ENCODE measurements at places on chromosomes 11 and 22. TPM values are rescaled to one million over a fixed set of nuclear protein-coding genes. Genes with fewer than 3 reads are reported as not detected.
A peak's percentile ranks its signal among the peaks of the same experiment; 100 is the strongest.

Gene OR51B4
- not detected for total RNA-seq

- H3K27ac ChIP-seq = no peak overlapping the region
- DNase-seq = no peak
- H3K4me1 ChIP-seq = no peaks in the 10 kb centered on the region
- H3K4me3 ChIP-seq = no peak overlapping the region
- no peaks in the 10 kb centered on the region for H3K36me3 ChIP-seq
- H3K27me3 ChIP-seq = no peaks in the 10 kb centered on the region
These were observed 14.4 kb downstream of the POU2AF2 start for GRCh38 chr11:111259896-111260295.

GRCh38 chr11:128689591-128689947, 4.3 kb upstream of the FLI1 start:
- H3K27ac ChIP-seq = no peak overlapping the region
- DNase-seq = peak; percentile 51
- no peaks in the 10 kb centered on the region for H3K36me3 ChIP-seq
- H3K4me3 ChIP-seq = peak overlapping the region; percentile 30
- peaks cover 38% of the 10 kb centered on the region for H3K4me1 ChIP-seq

DNA sequence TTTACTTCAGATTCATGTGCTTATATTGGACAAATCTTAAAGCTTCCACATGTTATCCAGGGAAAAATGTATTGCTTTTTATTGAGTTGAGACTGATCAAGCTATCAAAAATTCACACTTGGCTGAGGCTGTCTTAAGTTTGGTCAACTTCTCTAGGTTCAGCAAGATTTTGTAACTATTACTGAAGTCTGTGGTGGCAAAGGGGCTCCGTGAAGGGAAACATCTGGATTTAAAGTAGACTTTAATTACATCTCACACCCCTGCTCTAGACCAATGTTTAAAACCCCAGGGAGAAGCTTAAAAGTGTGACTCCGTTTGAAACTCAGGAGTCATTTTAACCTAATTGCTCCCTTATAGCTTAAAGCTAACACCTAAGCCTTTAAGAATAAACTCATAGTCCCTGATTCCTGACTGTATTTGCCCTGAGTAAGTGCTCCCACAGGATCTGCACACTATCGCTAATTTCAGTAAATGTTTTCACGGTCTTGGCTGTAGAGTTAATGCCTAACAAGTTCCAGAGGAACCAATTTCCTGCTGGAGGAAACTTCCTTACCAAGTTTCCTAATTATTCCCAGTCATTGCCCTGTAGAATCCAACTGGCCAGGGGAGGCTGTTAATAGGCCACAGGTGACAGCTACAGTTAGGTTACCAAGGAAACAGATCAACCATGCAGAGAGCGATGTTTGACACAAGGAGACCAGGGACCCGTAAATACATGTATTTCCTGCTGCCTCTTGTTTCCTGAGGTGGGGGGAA, 40.5 kb downstream of the OR10A6 start:
- H3K27me3 ChIP-seq = no peaks in the 10 kb centered on the region
- no peak overlapping the region for H3K4me3 ChIP-seq
- H3K27ac ChIP-seq = no peak overlapping the region
- H3K4me1 ChIP-seq = no peaks in the 10 kb centered on the region
- DNase-seq = peak; percentile 11

DNA sequence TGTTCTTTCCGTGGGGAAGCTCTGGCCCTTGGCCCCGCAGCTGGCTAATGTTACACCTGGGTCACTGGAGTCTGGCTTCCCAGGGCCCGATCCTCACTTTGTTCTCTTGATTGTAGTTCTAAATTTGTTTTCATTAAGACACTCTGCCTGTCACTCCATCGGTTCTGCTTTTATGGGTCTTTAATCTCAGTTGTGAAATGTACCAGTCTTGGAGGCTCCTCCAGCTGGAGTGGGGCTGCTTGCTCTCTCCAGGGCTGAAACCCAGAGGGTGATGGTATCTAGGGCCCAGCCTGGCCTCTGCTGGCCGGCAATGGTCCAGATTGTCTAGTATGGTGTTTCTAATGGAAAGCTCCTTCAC, 352.9 kb downstream of the TENM4 start:
- no peaks in the 10 kb centered on the region for H3K36me3 ChIP-seq
- peaks cover 82% of the 10 kb centered on the region for H3K27me3 ChIP-seq
- no peak overlapping the region for H3K4me3 ChIP-seq
- H3K4me1 ChIP-seq = peaks cover 38% of the 10 kb centered on the region
- DNase-seq = no peak

- no peak for DNase-seq
- H3K27me3 ChIP-seq = no peaks in the 10 kb centered on the region
- no peaks in the 10 kb centered on the region for H3K36me3 ChIP-seq
- no peak overlapping the region for H3K4me3 ChIP-seq
- no peak overlapping the region for H3K27ac ChIP-seq
These were observed 10.8 kb upstream of the FBLN1 start for GRCh38 chr22:45491841-45492240.

DNA sequence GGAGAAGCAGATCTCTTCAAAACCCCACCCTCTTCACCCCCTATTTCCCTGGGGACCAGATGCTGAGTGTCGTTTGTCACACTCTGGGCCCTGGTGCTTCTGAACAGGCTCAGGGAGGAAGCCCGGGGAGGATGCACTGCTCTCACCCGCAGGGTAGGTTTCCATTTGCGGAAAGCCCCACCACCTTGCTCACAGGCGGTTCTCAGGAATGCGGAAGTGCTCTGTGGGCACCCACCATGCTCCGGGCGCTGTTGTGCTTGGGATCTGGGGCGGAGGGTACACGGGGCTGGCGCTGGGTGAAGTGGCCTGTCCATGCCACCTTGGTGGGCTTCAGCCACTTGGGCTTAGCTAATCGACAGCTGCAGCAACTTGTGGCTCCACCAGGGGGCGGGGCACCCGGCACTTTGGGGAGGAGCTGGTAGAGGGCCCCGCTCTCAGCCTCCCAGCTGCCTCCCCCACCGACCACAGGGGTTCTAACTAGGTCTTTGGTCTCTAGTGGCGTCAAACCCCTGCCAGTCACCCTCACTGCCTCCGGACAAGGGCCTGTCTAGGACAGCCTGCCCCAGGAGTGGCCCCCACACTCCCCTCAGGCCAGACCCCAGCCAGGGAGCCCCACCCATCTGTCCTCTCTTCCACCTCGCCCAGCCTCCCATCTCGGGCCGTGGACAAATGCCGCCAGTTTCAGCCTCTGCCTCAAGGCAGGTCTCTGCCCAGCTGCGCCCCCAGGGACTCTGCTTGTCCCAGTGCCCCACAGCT, 7.4 kb downstream of the NDUFV1 start:
- DNase-seq = peak; percentile 87
- peaks cover 24% of the 10 kb centered on the region for H3K4me1 ChIP-seq
- no peaks in the 10 kb centered on the region for H3K27me3 ChIP-seq
- H3K36me3 ChIP-seq = no peaks in the 10 kb centered on the region
- no peak overlapping the region for H3K4me3 ChIP-seq

- H3K27me3 ChIP-seq = no peaks in the 10 kb centered on the region
- peak overlapping the region; percentile 75 for H3K4me3 ChIP-seq
- peak overlapping the region; percentile 46 for H3K27ac ChIP-seq
- H3K36me3 ChIP-seq = no peaks in the 10 kb centered on the region
- peaks cover 21% of the 10 kb centered on the region for H3K4me1 ChIP-seq
- DNase-seq = no peak
These were observed 683 bp downstream of the PLA2G6 start for GRCh38 chr22:38180841-38181452.

DNA sequence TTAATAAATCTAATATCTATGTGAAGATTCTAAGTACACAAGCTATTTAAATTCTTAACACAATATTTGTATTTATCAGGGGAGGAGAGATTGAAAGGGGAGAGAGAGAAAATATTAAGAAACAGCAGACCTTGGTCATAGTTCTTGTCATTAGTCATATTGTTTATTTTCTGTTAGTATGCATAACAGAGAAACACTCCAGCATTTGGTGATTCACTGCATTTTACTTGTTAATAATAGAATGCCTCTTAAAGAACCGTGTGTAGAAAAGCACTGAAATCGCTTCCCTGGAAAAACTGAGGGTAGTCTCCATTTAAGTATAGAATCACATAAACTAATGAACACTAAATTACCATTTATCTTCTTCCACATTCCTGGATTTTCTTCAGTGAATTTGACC, 122.7 kb upstream of the TRPC6 start:
- no peak overlapping the region for H3K27ac ChIP-seq
- no peaks in the 10 kb centered on the region for H3K36me3 ChIP-seq

DNA sequence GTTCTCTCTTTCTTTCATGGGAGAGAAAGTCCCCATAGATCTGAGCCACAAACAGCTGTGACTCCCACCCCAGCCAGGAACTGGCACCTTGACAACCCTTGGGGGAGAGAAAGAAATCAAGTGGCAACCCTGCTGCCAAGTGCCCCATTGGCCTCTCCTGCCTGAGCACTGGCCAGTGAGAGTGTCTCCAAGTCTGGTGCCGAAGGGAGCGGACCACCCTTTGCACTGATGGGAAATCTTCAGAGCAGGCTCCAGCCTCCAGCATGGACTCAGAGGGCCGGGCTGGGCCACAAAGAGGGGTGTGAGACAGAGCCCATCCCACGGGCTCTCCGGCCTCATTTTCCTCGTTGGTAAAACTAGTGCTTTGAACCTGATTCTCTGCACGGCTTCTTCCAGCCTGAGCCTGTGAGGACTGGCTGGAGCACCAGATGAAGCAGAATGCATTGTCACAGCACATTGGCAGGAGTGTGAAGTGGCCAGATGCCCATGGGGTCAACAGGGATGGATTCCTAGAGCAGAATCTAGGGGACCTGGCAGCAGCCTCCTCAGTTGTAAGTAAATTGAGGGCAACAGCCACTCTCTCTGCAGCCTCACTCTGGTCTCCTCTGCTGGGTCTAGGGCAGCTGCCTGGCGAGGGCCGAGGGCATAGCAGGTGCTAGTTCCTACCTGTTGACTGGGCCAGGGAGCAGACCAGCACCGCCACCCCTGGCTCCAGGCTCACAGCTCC, 81.4 kb downstream of the TRIM29 start:
- peaks cover 50% of the 10 kb centered on the region for H3K4me1 ChIP-seq
- DNase-seq = no peak
- H3K36me3 ChIP-seq = no peaks in the 10 kb centered on the region
- no peaks in the 10 kb centered on the region for H3K27me3 ChIP-seq

Gene LPXN
- total RNA-seq = 5.0 TPM

GRCh38 chr11:88012456-88012855, 162.8 kb downstream of the RAB38 start:
- peak; percentile 34 for DNase-seq
- peak overlapping the region; percentile 31 for H3K27ac ChIP-seq
- H3K27me3 ChIP-seq = no peaks in the 10 kb centered on the region
- H3K4me3 ChIP-seq = no peak overlapping the region
- no peaks in the 10 kb centered on the region for H3K36me3 ChIP-seq
- H3K4me1 ChIP-seq = peaks cover 17% of the 10 kb centered on the region

DNA sequence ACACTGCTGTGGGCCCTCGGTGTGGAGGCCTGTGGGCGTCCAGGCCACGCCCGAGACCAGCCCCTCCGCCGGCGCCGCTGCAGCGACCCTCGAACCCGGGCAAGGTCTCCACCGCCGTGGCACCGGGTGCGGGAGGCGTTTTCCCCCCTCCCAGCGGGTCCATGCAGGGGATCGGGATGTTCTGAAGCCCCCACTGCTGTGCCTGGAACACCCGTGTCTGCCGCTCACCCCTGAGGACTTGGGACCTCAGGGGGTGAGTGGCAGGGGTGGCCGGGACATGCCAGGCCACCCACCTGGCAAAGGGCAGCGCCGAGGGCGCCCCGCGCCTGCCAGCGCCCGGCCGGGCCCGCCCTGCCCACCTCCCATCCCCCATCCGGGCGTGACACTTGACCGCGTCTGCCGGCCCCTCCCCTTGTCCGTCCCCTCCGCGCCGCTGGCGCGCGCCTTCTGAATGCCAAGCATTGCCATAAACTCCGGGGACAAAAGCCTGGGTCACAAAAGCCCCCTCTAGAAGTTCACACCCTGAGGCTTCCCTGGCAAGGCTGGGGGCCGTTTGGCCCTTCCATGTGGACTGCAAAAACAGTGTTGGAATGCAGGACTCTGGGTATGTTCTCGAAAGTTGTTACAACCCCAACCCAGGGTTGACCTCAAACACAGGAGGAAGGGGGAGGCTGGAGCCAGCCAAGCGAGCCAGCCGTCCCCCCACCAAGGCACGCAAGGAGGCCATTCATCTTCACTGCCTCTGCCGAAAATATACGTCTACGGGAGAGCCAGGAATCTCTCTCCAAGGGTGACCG, 819 bp upstream of the KCNQ1OT1 start:
- H3K4me3 ChIP-seq = peak overlapping the region; percentile 62
- peaks cover 25% of the 10 kb centered on the region for H3K4me1 ChIP-seq
- H3K27ac ChIP-seq = no peak overlapping the region
- H3K27me3 ChIP-seq = peaks cover 67% of the 10 kb centered on the region

GRCh38 chr11:9493492-9493891, 32.7 kb downstream of the ZNF143 start:
- peaks cover 15% of the 10 kb centered on the region for H3K36me3 ChIP-seq
- no peak for DNase-seq
- H3K4me3 ChIP-seq = no peak overlapping the region

- H3K36me3 ChIP-seq = no peaks in the 10 kb centered on the region
- no peak for DNase-seq
- no peak overlapping the region for H3K4me3 ChIP-seq
- no peak overlapping the region for H3K27ac ChIP-seq
- peaks cover 21% of the 10 kb centered on the region for H3K4me1 ChIP-seq
- no peaks in the 10 kb centered on the region for H3K27me3 ChIP-seq
These were observed 227.4 kb downstream of the INSC start for GRCh38 chr11:15342163-15342562.

GRCh38 chr11:35336726-35337125, 82.6 kb downstream of the SLC1A2 start:
- no peak overlapping the region for H3K4me3 ChIP-seq
- no peaks in the 10 kb centered on the region for H3K36me3 ChIP-seq
- no peak overlapping the region for H3K27ac ChIP-seq
- H3K4me1 ChIP-seq = no peaks in the 10 kb centered on the region
- H3K27me3 ChIP-seq = no peaks in the 10 kb centered on the region

Gene HMOX1
- 6.5 TPM for total RNA-seq

Gene MMP12
- not detected for total RNA-seq

DNA sequence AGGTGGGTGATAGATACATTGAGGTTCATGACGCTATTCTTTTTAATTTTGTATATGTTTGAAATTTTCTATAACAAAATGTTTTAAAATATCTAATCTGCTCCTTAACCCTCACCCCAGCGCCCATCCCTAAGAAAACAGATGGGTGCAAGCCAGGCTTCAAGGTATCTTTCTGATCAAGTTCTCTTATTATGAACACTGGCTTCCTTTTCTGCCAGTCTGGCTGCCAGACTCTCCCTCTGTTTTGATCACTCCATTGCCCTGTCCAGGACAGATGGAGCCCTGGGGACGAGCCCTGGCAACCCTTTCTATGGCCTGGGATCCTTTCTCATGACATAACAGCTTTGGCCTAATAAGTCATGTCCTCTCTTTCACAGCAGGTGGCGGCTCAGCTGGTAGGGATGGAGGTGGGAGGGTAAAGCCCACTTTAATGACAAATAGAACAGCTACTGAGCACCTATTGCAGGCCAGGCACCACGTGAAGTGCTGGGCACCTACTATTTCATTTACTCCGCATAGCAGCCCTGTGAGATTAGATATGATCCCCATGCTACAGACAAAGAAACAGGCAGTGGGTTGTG, 38.4 kb downstream of the DRD2 start:
- no peaks in the 10 kb centered on the region for H3K27me3 ChIP-seq
- DNase-seq = no peak
- peaks cover 9% of the 10 kb centered on the region for H3K4me1 ChIP-seq
- no peak overlapping the region for H3K4me3 ChIP-seq
- no peak overlapping the region for H3K27ac ChIP-seq

Gene RAB39A
- 13.2 TPM for total RNA-seq

Measured in neural progenitor cell (in vitro differentiated cells).